PC-3 (cell line): ENCODE measurements at places on chromosomes 2 and 18. TPM values are rescaled to one million over a fixed set of nuclear protein-coding genes. Genes with fewer than 3 reads are reported as not detected.

GRCh38 chr18:10946058-10946457, 203.3 kb downstream of the PIEZO2 start:
- no peak for DNase-seq

- no peak for DNase-seq
These were observed 77.0 kb upstream of the MGAT4A start for GRCh38 chr2:98807929-98808328.

DNA sequence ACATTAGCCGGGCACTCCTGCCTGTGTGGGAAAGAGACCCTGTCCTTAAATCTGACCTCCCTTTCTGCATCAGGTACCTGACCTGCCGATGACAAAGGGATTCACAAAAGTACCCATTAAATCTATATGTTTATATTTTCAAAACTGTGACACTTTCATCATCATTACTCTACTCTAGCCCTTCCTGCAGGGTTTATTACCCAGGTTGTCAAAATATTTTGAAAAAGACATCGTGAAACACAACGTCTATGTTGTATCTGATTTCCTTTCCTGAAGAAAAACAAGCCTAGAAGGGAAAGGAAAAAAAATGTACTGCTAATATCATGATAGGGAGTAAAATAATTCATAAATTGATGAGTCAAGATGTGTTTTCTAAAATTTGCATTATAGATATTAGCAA, 15.2 kb upstream of the KYNU start:
- DNase-seq: no peak

Gene AKAIN1
- not detected in 2 replicates for total RNA-seq

GRCh38 chr18:3094338-3094684, 81.4 kb upstream of the LPIN2 start:
- no peak for DNase-seq
